ENCODE measurements at places on chromosomes 7 and 10.

GRCh38 chr10:30134171-30134945 lies 75.0 kb upstream of the JCAD start:
- no peak for DNase-seq

DNA sequence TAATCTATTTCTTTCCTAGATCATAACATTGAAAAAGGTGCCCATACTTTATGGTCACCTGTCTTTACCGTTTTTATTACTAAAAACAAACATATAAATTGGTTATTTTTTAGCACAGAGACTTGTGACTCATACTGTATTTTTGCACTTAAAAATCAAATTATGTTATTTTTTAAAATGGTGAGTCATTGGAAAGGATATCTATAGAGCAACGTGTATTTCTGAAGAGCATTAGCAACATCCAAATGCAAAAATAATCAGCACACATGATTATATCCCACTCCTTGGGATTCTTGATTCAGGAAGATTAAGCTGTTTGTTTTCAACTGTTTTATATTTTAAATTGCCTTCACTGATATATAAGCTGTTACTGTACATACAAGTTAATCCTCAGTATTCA lies 40.7 kb upstream of the FMC1 start:
- no peak for DNase-seq

DNA sequence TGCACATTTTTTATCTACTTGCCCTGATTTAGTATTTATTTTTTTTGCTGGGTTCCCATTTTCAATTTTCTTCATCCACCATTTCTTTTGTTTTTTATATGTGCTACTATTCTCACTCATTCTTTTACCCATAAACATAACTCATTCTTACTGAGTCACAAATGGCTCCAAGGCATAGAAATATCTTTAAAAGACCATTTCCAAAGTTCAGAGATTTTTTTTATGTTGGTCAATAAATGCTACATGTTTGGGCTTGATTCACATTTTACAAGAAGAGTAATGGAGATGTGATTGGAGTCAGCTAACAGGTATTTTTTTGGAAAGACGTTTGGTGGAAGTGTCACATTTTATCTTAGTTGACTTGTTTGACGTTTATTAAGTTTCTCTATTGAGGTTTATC lies 1303.2 kb upstream of the LRRTM3 start:
- no peak for DNase-seq

DNA sequence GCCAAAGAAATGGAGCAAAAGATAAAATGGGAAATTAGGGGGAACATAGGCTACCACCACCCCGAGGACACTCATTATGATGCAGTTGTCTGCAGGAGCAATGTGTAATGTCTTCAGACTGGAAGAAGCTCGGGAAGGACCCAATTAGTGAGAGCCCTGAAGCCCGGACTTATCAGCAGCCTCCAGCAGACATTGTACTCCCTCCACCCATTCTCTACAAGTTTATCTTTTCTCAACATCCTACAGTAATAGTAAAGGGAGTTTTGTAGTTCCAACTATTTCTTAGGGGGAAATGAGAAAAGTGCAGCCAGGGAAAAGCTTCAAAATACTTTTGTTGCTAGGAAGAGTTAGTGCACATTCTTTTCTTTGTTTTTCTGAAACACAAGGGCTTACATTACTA lies 657.3 kb upstream of the COBL start:
- DNase-seq = no peak

DNA sequence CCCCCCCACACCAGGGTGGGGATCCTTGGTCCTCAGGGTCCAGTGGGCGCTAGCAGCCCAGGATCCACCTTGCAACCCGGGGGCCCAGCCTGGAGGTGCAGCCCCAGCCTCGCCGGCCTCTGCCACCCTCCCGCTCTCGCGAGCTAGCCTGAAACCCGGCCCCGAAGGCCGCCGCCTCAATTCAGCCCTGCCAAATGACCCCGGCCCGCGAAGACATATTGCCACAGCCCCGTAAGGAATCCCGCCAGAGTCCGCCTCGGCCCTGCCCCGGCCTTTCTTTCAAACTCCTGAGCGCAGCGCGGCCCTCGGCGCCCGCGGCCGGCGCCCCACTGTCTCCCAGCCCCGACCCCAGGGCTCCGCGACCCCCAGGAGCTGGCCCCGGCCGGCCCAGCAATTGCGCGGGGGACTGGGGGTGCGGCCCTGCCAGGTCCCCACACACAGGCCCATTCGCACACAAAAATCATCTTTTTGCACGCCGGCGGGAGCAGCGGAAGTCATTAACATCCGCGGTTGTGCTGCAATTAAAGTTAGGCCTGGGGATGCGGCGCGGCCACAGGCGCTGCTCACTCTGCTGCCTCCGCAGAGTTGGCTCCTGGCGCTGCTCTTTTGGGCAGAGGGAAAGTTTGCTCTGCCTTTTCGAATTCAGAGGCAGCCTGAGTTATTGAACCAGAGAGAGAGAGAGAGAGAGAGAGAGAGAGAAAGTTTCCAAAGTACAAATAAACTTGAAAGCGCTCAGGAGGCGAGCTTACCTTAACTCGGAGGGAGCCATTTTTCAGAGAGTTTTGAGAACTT lies 4.0 kb downstream of the HOXA5 start:
- peak; percentile 38 for DNase-seq

- no peak for DNase-seq
Measured at GRCh38 chr7:6181136-6181535, 91.3 kb downstream of the CYTH3 start.

- no peak for DNase-seq
Measured at GRCh38 chr7:44814919-44815318, 18.4 kb downstream of the PPIA start.

- no peak for DNase-seq
Measured at GRCh38 chr10:80168162-80168511, 35.6 kb downstream of the PLAC9 start.

- DNase-seq = no peak
Measured at GRCh38 chr10:30037620-30038336, 21.6 kb downstream of the JCAD start.

DNA sequence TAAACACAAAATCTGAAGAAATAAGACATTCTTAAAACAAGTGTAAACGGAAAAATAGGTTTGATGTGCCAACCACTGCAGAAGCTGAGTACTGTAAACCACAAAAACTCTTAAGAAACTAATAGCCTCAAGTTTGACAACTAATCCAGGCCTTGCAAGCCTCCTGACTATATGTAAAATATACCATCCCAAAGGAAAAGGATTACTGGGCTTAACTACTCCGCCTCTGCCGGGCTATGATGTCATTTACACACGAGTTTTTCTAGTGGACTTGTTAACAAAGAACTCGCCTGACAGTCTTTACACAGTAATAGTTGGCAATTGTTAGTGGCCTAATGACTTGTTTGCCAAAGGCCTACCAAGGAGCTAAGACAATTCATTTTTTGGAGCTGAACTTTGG lies 2.1 kb downstream of the KIF5B start:
- no peak for DNase-seq

All from endothelial cell (in vitro differentiated cells).